Effector memory CD4-positive, alpha-beta T cell (primary cell): ENCODE measurements at places on chromosomes 16 and 17.

GRCh38 chr16:49921791-49922456 is 66.0 kb upstream of the ZNF423 start:
- no peak for DNase-seq

GRCh38 chr17:73533781-73534180 is 110.5 kb downstream of the SDK2 start:
- no peak for DNase-seq

DNA sequence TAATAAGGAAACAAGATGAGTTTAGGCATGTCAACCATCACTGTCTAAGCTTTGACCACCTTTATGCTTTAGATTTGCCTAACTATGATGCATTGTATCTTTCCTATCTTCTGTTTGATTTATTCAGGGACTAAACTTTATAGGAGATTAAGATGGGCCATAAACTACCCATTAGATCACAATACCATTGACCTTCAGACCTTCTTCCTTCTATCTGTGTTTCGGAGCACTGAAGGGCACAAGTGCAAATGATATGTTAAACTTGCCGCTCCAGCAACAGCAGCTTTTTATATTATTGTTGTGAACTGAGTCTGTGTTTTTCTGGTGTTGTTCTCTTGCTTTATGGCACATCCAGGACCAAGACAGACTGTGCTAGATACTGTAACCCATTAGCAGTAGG is 16.6 kb upstream of the ALDH3A2 start:
- DNase-seq, result no peak

DNA sequence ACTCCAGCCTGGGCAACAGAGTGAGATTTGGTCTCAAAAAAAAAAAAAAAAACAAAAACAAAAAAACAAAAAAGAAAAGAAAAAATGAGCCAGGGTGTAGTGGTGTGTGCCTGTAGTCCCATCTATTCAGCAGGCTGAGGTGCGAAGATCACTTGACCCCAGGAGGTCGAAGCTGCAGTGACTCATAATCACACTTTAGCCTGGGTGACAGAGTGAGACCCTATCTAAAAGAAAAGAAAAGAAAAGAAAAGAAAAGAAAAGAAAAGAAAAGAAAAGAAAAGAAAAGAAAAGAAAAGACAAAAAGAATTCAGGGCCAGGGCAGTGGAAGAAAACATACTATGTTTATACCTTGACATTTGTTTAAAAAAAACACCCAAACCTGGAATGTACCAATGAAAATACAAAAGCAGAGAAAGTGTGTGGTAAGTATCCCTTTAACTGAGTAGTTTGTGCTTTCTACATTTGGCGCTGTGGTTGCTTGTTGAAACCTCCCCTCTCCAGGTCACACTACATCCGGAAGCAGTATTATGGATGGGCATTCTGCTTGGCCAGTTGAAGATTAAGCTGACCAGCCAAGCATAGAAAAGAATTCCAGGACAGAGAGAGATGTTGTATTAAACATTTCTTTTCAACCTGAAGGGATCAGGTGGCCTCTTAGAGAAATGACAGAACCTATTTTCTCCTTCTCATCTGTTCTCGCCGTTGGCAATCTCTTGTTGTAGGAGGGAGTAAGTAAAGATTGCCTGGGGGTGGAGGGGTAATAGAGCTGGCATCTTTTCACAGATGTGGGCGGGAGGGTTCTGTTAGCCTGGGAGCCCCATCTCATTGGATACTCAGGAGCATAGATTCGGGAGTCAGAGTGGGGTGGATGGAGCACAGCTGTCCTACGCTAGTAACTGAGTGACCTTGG is 12.1 kb upstream of the PRKCB start:
- DNase-seq, result no peak

GRCh38 chr17:44575403-44575802 is 18.1 kb downstream of the FZD2 start:
- DNase-seq, result no peak

GRCh38 chr16:14344292-14344691 is 273.2 kb downstream of the MRTFB start:
- no peak for DNase-seq

DNA sequence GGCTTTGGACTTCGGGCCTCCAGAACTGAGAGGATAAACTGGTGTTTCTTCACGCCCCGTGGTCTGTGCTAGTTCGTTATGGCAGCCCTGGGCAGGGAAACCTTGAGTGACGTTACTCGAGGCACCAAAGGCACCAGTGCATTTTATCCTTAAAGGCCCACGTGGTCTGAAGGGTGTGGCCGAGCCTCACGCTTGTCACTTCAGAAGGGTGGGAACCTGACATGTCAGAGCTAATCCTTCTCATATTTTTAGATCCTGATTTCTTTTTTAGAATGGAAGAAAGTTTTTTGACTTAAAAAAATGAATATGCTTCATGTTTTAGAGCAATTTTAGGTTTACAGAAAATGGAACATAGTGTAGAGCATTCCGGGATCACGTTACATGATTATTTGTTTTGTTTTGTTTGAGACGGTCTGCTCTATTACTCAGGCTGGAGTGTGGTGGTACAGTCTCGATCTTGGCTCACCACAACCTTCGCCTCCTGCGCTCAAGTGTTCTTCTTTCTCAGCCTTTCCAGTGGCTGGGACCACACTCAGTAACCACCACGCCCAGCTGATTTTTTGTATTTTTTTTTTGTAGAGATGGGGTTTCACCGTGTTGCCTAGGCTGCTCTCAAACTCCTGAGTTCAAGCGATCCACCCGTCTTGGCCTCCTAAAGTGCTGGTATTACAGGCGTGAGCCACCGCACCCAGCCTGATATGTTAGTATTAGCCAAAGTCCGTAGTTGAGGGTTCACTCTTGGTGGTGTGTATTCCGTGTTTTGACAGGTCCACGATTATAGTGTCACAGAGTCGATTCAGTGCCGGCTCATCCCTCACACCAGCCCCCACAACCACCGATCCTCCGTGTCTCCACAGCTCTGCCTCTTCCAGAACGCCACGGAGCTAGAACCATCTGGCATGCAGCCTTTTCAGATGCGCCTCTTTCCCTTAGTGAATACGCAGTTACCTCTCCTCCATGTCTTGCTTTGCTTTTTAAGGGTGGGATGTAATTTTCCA is 47.9 kb downstream of the RAB11FIP3 start:
- no peak for DNase-seq

GRCh38 chr17:74712301-74712700 is 422 bp downstream of the CD300LF start:
- no peak for DNase-seq
